GM10248 (cell line): ENCODE measurements at places on chromosomes 2 and 18.
A peak's percentile ranks its signal among the peaks of the same experiment; 100 is the strongest.

GRCh38 chr2:188610050-188610444 is 318.4 kb downstream of the GULP1 start:
- no peak for DNase-seq

GRCh38 chr2:3170792-3171455 is 206.7 kb downstream of the EIPR1 start:
- no peak for DNase-seq

- no peak for DNase-seq
Observed at GRCh38 chr2:144329472-144329871, 190.4 kb downstream of the ZEB2 start.

DNA sequence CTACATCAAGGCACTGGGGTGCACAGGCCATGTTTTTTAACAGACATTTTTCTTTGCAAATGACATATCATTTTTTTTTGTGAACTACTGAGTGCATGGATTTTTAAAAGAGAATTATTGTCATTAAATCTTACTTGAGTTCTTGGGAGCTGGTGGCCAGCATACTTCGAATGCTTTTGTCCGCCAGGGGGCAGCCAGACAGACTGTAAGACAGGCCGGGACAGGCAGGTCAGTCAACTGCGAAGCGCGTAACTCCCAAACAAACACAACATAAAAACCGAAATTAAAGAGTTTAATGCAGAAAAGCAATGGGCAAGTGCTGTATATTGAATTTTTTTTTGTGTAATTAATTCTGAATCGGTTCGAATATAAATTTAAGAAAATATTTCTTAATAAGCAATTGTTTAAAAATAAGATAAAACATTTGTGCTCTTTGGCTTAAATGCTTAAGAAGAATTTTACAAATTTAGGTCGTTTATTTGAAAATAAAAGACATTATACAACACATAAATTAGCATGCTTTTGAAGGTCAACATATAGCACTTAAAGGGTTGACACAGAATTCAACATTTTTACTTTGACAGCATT is 142.2 kb upstream of the PXDN start:
- DNase-seq = peak; percentile 45

DNA sequence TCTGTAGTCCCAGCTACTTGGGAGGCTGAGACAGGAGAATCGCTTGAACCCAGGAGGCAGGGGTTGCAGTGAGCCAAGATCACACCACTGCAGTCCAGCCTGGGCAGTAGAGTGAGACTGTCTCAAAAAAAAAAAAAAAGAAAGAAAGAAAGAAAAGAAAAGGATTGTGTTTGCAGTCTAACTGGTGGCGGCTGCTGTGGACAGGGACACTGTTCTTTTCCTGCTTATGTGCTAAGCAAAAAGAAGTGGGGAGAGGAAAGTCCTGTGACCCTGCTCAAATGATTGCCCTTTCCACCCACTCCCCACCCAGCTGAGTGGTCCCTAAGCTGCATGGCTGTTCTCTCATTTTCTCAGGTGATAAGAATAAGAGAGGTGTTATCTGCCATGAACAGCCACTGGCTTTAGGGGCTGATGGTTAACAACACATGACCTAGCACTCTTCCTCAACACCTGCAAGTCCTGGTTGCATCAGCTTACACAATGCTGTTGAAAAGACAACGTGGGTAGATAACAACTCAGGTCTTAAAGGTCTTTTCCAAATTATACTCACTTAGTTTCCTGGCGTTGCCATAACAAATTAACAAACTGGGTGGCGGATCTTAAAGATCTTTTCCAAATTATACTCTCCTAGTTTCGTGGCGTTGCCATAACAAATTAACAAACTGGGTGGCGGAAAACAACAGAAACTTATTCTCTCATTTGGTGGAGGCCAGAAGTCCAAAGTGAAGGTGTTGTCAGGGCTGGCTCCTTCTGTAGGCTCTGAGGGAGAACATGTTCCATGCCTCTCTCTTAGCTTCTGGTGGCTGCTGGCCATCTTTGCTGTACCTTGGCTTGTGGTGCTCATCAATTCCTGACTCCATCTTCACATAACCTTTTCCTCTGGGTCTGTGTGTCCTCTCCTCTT is 90.3 kb upstream of the RTN4 start:
- no peak for DNase-seq

- DNase-seq = no peak
Observed at GRCh38 chr2:27320958-27321543, 1.8 kb downstream of the MPV17 start.

- peak; percentile 46 for DNase-seq
Observed at GRCh38 chr2:121596221-121597080, 52.8 kb downstream of the CLASP1 start.

GRCh38 chr2:62231541-62231940 is 35.6 kb downstream of the B3GNT2 start:
- no peak for DNase-seq

- DNase-seq = no peak
Observed at GRCh38 chr2:3404349-3404894, 24.9 kb downstream of the TRAPPC12 start.

GRCh38 chr18:43279015-43279744 is 1.9 kb upstream of the SYT4 start:
- no peak for DNase-seq

GRCh38 chr2:148342086-148342485 is 302.5 kb upstream of the EPC2 start:
- no peak for DNase-seq

DNA sequence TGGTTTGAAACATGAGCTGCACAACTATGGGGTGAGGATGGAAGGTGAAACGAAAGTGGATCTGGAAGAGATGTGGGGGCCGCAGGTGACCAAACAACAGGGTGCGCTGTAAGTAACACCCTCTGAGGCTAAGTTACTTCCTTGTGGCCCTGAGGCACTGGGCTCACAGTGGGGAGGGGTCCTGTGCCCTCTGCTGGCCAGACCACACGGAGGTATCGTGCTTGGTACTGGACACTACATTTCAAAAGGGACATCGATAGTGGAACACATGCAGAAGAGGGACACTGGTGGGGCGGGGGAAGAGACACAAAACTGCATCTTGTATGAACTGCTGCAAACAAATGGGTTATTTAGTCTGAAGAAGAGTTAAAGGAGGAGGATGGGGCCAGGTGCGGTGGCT is 110.6 kb downstream of the CLIP4 start:
- DNase-seq = no peak

- DNase-seq = no peak
Observed at GRCh38 chr2:62923881-62924280, 126.7 kb upstream of the OTX1 start.

- no peak for DNase-seq
Observed at GRCh38 chr2:30365201-30365600, 81.8 kb upstream of the LCLAT1 start.

- DNase-seq = peak; percentile 48
Observed at GRCh38 chr2:237471438-237472186, 15.4 kb upstream of the MLPH start.

DNA sequence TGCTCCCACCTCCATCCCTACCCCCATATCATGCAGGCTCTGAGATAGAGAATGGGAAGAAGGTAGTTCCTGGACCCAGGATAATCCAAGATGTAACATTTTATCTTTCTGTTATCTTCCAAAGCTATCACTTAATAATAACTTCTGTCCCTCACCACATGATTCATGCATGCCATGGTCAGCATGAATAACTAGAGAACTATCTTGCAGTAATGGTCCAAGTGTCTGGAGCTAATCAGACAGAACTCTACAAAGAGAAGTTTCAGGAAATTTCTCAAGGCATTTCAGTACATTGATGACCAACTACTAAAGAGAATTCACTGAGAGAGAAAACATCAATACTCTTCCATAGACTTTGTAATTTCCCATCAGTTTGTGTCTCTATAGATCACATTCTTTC is 1469.7 kb upstream of the PIK3C3 start:
- DNase-seq = no peak

DNA sequence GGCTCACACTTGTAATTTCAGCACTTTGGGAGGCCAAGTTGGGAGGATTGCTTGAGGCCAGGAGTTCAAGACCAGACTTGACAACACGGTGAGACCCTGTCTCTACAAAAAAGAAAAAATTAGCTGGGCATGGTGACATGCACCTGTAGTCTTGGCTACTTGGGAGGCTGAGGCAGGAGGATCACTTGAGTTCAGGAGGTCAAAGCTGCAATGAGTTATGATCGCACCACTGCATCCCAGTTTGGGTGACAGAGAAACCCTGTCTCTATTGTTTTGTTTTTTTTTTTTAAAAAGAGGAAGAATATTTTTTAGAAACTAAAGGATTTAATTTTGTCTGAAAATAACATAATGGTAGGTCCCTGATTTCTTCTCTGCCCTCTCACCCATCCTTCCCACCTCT is 79.4 kb upstream of the TMEM200C start:
- no peak for DNase-seq

DNA sequence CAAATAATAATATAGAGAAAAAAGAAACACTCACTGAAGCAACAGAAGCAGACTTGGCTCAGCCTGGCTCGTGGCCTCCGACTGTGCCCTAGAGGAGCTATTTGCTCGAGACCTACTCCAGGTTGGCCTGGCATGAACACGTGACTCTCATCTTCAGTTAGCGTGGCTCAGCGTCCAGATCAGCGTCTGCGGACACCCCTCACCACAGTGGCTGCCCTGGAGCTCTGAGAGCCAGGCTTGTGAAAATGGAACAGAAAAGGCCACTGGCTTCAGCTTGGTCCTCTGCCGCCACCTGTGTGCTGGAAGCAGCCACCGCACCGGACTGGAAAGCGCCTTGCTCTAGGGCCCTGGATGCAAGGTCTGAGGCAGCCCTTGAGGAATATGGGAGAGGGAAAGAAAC is 1184.0 kb upstream of the GYPC start:
- peak; percentile 67 for DNase-seq

GRCh38 chr2:130353291-130354138 is 2.3 kb upstream of the PTPN18 start:
- no peak for DNase-seq

DNA sequence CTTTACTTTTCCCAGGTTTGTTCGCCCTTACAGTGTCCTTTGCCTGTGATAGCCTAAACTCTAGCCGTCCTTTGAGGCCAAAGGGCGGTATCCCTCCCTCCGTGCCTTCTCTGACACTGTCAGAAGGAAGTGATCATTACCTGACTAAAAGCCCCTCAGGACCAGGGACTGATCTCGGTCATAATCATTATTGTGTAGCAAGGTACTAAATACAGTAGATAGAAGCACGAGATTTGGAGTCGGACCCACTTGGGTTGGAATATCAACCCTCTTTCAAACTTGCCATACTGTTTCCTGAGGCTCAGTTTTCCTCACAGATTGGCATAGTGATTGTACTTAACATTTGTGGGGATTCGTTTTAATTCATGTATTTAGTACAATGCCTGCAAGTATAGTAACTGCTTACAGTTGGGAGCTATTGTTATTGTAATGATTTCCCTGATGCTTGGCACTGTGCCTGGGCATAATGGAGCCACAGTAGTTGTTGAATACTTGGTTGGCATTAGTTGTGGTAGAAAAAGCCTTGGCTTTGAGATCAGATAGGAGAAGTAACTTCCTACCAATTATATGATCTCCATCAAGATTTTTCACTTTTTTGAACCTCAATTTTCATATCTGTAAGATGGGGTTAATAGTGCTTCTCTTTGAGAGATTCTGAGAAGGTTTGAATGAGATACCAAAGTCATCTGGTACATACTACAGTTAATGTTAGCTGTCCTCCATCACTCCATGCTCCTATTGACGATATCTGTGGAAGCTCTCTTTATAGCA is 836 bp downstream of the STK11IP start:
- no peak for DNase-seq

GRCh38 chr18:77495079-77495478 is 245.4 kb downstream of the GALR1 start:
- DNase-seq = no peak

DNA sequence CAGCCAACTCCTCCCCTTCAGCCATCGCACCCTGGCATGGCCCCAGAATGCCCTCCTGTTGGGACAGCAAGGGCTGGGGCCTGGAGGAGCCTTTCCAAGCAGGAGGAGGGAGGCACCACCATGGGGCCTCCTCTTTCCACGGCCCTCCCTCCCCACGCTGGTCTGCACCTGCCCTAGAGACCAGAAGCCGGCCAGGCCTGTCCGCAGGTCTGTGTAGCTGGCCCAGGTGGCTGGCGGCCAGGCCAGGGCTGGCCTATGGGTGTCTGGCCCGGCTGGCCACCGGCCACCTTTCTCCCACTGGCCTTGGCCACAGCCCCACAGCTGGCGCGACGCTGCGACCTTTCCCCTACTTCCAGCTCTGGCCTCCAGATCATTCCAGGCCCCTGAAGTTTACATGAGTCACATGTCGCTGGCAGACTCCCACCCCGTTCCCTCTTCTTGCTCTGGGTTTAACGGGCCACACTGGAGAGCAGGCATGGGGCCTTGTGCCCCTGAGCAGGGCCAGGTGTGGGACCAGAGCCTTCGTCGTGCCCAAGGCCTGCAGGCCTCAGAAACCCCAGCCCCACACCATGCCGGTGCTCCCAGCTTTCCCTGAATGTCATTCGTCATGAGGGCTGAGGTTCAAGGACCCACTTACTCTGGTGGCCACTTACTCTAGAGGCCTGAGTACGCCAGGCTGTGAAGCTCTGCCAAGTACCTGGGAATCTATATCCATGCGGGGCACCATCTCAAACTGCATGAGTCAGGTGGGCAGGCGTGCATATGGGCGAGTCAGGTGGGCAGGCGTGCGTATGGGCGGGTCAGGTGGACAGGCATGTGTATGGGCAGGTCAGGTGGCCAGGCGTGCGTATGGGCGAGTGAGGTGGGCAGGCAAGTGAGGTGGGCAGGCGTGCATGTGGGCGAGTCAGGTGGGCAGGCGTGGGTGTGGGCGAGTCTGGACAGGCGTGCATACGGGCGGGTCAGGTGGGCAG is 33.3 kb upstream of the KLF11 start:
- no peak for DNase-seq

GRCh38 chr2:3142210-3142609 is 235.4 kb downstream of the EIPR1 start:
- no peak for DNase-seq

DNA sequence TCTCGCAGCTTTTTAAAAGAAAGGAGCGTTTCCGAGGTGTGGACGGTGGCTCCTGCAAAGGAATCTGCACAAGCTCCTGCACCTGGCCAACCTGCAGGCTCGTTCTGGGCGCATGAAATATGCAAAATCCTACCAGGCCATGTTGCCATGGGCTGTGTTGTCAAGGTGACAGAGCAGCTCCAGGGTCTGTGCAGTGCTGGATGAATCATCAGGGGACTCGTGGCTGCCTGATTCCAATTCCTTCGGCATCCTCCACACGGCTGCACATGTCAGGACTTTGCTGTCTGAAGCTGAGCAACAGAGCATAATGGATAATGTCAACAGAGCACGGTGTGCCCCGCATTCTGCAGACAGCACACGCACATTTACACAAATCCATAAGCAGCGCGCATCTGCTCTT is 120.5 kb downstream of the EIPR1 start:
- DNase-seq = no peak

DNA sequence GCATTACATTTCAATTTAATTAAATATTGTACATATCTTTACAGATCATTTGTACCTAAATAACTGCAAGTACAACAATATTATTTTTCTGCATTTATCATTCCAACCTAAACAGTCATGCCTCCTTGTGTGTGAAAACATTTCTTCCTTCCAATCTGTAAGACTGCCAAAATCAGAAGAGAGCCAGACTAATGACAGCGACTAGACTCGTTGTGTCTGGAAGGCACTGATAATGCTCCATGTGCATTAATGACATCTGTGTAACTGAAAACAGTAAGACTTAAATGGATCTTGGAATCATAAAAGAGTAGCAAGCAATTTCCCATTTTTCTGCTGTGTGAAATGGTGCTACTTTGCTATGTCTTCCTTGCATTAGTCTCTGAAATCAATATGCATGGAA is 278.0 kb upstream of the DSEL start:
- no peak for DNase-seq

GRCh38 chr18:70200286-70200685 is 5.2 kb downstream of the RTTN start:
- DNase-seq = no peak
